C1 segment of cervical spinal cord (tissue), 14 donors: ENCODE measurements at places on chromosomes 2 and 18.

DNA sequence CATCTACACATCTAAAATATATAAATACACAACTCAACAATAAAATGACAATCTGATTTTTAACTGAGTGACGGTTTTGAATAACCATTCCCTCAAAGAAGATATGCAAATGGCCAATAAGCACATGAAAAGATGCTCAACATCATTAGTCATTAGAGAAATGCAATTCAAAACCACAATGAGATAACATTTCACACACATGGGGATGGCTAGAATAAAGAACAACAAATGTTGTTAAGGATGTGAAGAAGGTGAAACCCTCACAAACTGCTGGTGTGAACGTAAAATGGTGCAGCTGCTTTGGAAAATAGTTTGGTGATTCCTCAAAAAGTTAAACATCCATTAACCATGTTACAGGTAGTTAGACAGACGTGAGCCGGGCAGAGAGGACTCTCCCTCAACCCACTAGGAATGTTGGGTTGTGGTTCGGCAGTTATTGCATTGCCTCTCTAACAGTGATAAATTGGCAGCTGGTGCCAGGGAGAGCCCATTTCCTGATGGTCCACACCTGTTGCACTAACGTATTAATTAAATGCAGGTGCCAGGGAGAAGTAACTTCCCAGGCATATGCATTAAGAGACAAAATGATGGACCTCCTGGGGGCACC, 22.3 kb upstream of the DUSP2 start:
- DNase-seq, result no peak

GRCh38 chr2:171480908-171481307, 41.4 kb upstream of the CYBRD1 start:
- no peak for DNase-seq

DNA sequence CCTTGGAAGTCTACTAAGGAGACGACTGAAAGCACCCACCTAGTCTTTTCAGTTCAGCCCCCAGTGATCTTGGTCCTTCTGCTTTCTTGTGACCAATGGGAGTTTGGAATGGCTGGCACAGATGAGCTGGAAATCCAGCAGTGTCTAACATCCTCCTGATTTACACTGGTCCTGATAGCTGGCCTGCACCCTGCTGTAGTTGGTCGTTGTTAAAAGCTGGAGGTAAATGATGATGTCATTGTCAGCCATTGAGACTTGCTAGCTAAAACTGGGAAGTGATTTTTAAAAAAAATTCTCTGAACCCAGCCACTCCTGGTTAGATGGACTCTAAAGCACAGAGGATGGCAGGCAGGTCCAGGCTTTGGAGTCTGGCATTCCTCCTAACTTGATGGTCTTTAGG, 19.3 kb downstream of the CCT7 start:
- no peak for DNase-seq

GRCh38 chr2:38178556-38179419, 102.8 kb upstream of the CYP1B1 start:
- DNase-seq, result no peak

DNA sequence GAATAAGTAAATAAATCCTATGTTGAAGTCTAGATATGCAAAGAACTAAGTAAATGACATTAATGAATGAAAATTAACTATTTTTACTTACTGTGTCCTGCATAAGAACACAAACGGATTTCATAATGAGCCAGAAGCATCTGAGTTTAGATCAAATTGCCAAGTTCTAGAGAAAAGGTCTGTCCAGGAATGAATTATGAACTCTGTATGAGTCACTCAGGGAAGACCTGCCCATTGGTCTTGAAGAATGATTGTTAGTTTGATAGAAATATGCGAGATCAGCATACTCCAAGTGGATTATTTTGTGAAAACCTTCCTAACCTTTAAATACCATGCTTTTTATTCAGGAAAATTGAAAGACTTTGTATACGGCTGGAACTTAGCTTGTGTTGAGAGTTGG, 189.5 kb downstream of the DOK6 start:
- DNase-seq, result no peak

- no peak for DNase-seq
Observed at GRCh38 chr2:120722568-120723421, 12.9 kb upstream of the GLI2 start.

DNA sequence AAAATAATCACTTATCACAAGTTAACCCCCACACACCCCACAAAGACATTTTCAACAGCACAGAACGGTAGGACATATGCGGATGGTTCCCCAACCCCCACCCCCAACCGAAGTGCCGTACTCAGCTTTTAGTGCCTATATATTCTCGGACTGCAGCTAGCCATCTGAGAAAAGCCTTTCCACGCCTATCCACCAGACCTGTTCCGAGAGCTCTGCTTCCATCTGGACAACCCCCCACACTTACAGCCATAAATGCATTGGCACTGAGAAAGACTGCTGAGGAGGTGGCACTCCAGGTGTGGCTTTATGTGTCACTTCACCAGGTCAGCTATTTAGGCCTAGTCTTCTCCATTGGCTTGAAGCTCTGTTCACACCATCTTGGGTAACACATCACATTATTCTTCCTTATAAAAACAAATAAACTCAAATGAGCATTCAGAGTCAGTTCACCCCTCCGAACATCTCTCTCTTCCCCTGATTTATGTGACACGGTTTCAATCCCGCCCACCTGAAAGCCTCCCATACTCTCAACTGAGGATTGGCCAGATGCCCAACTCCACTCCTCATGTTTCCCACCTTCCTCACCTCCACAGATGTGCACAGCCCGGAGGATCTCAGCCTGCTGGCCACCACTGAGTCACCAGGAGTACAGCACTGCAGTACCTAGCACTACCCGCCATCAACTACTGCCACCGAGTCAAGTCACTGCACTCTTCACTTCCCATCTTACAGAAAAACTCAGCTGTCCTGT, 127.4 kb downstream of the CACNB4 start:
- no peak for DNase-seq

GRCh38 chr2:12579018-12579417, 137.7 kb upstream of the TRIB2 start:
- DNase-seq, result no peak

- no peak for DNase-seq
Observed at GRCh38 chr2:107028661-107029060, 142.7 kb upstream of the ST6GAL2 start.

- no peak for DNase-seq
Observed at GRCh38 chr2:16745466-16745865, 79.8 kb upstream of the CYRIA start.

DNA sequence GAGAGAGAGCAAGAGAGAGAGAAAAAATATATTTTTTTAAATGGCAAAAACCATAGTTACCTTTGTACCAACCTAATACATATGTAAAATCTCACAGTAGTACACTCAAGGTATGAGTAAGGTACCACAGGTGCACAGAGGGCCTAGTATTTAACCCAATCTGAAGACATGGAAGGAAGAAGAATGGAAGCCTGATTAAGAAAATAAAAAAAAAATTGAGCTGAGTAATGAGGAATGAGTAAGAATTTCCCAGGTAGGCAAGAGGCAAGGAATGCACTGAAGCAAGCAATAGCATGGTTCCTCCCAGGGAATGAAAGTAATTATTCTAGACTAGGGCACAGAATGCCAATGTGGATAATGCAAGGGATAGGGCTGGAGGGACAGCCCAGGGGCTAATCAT, 294.2 kb downstream of the FIGN start:
- no peak for DNase-seq

DNA sequence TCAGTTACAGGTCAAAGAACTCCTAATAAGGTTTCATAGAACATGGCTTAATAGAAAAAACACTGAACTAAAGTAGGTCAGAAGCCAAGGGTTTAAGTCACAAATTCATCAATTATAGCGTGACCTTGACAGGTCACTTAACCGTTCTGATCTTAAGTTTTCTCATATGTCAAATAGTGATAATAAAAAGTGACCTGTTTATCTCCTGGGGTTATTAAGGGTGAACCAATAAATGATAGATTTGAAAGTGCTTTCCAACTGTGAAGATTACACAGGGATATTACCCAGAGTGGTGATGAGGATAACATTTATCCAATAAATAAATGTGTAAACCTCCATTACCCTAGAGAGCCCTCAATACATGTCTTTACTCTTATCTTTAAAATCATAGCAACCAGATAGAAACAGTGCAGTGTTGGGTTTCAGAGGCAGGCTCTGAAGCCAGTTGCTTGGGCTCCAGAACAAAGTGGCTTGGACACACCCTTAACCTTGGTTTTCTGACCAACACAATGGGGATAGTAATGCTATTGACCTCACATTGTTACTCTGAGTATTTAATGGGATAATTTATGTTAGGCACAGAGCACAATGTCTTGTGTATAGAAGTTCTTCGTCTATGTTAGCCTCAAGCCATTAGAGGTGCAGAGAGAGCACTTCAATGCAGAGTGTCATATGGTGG, 48.6 kb downstream of the KLHL14 start:
- DNase-seq, result no peak

DNA sequence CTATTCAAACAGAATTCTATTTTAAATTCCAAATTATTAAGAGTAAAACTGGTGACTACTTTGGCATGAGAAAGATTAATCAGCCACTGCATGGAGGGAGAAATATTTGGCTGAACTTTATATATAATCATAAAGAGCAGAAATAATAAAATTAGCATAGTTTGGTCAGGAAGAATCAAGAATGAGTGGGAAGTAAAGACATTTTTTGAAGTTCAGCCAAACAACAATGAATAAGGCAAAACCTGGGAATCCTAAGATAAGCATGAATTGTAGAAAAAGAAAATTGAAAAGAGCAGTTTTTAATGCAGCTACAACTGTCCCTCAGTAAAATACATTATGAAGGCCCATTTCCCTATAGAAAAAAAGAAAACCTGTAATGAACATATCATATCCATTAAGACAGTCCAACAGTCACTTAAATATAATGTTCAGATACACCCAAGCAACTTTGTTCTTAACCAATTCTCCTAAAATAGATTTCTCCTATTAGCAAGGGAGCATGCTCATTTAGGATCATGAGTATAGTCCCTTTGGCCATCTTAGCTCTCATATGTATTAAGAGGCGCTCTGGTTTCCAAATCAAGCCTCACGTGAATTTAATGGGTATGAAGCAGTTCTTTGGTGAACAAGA, 6.5 kb downstream of the TMEM17 start:
- no peak for DNase-seq

- no peak for DNase-seq
Observed at GRCh38 chr2:42965196-42965595, 172.8 kb upstream of the HAAO start.

GRCh38 chr2:68857202-68857845, 13.9 kb downstream of the BMP10 start:
- no peak for DNase-seq

GRCh38 chr18:55355223-55355622, 232.8 kb downstream of the TCF4 start:
- DNase-seq, result no peak
